ENCODE measurements at places on chromosomes 12 and 14.

DNA sequence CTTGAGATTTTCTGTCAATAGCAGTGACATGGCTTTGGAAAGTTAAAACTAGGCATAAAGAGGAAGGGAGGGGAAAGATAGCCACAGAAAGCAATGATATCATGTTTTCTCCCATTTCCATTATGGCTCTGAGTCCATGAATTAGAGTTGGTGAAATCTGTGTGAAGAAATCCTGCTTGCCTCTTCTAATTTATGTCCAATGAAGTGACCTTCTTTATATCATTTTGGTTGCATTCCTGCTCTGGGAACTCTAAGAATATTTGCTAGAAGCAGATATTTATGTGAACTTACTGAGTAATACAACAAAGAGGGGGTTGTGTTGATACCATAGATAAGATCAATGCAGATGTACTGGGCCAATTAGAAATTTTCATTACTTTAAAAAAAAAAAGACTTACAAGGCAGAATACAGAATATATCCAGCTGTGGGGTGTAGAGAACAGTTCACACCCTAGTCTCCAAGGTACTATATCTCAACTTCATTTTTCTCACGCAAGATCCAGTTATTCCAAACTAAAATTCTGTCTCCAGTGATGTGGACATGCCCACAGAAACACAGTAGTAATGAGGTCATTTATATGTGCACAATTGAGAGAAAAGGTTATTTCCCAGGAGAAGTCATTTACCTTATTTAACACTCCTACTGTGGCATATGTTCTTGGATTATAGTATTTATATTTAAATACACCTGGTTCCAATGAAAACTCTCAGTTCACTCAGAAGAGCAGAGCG lies 51.5 kb upstream of the KCNJ8 start:
- no peak for DNase-seq

- peak; percentile 16 for DNase-seq
Observed at GRCh38 chr12:29427964-29428363, 47.0 kb upstream of the ERGIC2 start.

- no peak for DNase-seq
Observed at GRCh38 chr12:70255311-70255710, 12.1 kb downstream of the CNOT2 start.

DNA sequence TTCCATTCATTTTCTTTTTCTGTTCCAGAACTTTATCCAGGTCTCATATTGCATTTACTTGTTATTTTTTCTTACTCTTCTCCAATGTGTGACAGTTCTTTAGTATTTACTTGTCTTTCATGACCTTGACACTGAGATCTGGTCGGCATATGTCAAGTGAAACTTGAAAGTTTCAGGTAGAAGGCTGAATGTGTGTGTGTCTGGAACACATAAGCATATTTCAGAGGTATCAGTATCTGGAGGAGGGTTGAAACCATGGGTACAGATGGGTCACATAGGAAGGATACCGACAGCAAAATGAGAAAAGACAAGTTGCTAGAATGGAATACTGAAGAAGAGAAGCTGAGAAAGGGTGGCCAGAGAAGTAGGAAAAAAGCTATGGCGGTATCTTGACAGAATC lies 22.5 kb upstream of the PTGDR start:
- DNase-seq: no peak

GRCh38 chr12:31257784-31258183 lies 68.2 kb downstream of the SINHCAF start:
- no peak for DNase-seq

DNA sequence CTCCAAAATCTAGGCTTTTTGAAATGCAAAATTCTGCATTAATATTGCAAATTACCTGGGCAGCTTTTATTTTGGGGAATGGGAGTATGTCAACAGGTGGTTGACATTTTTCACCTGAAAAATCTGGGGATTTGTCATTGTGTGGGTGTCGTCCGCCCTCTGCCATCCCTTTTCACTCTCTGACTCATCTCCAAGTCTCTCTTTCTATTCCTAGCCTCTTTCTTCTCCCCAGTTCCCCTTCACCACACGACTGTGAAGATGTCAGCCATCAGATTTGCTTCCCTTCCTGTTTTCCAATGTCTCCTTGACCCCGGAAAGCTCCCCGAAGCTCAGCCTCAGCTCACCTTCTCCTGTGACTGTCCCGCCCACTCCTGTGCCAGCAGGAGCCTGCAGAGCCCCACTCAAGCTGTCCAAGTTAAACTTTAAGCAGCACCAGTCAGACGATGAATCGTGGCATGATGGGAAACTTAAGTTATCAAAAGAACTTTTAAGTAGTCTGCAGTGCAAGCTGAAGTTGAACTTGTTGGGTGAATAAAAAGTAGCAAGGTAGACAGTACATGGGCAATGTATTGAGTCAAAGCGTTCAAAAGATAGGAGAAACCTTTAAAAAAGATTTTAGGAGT lies 590.2 kb downstream of the VRK1 start:
- DNase-seq: no peak

DNA sequence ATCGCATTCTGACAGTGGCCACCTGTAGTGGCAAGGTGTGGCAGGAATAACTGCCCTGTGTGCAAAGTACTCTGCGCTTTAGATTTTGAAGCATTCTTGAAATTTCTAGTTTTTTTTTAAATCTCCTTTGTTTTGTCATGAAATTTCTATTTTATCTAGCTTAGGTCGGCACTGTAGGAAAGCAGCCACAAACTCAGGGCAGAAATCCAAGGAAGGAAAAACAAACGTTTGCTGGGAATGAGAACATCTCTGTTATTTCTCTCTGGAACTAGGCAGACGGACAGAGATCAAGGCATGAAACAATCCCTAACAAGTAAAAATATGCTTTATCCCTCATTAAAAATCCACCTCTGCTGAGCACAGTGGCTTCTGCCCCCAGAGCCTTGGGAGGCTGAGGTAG lies 1.3 kb upstream of the NR2C1 start:
- DNase-seq: no peak

DNA sequence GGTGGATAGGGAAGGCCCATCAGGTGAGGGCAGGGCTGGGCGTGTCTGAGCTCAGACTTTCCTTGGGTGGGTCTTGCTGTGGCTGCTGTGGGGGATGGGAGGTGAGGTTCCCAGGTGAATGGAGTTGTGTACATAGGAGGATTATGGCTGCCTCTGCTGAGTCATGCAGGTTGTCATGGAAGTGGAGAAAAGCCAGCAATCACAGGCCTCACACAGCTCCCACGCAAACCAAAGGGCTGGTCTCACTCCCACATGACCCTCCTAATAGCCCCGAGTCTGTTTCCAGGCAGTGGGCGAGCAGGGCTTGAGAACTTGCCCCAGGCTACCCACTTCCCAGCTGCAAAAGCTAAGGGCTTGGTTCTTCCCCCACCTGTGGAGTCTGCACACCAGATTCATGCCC lies 149.5 kb downstream of the IPO8 start:
- DNase-seq: no peak

GRCh38 chr12:72337382-72337781 lies 65.2 kb downstream of the TRHDE start:
- no peak for DNase-seq

- no peak for DNase-seq
Observed at GRCh38 chr12:55885113-55885512, 42.4 kb upstream of the MMP19 start.

DNA sequence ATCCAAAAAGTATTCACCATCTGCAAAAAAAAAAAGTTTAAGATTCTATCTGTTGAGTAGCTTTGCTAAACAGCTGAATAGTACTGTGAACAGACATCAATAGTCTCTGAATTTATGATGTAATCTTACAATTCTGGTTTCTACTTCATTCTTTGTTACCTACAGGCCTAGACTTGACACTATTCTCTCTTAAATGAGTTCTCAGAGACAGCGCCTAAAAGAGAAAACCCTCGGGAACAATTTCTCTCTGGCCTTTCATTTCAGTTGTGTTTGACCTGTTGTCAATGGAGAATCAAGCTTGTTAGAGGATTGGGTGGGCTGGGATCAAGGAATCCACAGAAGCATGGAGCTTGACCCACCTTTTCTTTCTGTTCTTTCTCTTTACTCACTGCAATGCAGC lies 5.9 kb upstream of the TWF1 start:
- no peak for DNase-seq

- no peak for DNase-seq
Observed at GRCh38 chr14:55157080-55157479, 28.0 kb downstream of the LGALS3 start.

- no peak for DNase-seq
Observed at GRCh38 chr14:36675581-36675980, 13.9 kb downstream of the PAX9 start.

GRCh38 chr12:14607568-14607967 lies 39.9 kb upstream of the PLBD1 start:
- DNase-seq: no peak

- no peak for DNase-seq
Observed at GRCh38 chr12:99374023-99374422, 273.5 kb upstream of the GARIN6 start.

GRCh38 chr12:39935275-39935674 lies 170.6 kb downstream of the SLC2A13 start:
- DNase-seq: no peak

GRCh38 chr12:750366-751191 lies 1.8 kb upstream of the WNK1 start:
- DNase-seq: no peak
